Fibroblast of skin of scalp (primary cell): ENCODE measurements at places on chromosomes 3 and 15.

- DNase-seq, result peak; percentile 66
Measured at GRCh38 chr3:23263796-23264195, 60.7 kb downstream of the UBE2E2 start.

- DNase-seq, result peak; percentile 11
Measured at GRCh38 chr3:89138048-89138447, 30.6 kb downstream of the EPHA3 start.

- DNase-seq, result peak; percentile 14
Measured at GRCh38 chr3:143309705-143310104, 190.1 kb downstream of the CHST2 start.

DNA sequence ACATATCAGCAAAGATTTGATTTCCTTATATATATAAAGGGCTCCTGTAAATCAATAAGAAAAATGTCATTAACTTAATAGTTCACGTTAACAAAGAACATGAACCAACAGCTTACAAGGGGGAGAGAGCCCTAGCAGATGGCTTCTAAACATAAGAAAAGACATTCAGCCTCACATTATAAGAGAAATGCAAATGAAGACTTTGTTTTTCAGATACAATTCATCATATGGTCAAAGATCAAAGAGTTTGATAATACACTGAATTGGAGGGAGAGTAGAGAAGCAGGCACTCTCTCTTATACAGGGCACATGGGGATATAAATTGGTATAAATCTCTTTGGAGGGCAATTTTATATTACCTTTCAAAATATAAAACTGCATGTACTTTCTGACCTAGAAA, 21.1 kb downstream of the RBP2 start:
- DNase-seq, result no peak

- no peak for DNase-seq
Measured at GRCh38 chr3:129276385-129276784, 2.3 kb upstream of the HMCES start.

DNA sequence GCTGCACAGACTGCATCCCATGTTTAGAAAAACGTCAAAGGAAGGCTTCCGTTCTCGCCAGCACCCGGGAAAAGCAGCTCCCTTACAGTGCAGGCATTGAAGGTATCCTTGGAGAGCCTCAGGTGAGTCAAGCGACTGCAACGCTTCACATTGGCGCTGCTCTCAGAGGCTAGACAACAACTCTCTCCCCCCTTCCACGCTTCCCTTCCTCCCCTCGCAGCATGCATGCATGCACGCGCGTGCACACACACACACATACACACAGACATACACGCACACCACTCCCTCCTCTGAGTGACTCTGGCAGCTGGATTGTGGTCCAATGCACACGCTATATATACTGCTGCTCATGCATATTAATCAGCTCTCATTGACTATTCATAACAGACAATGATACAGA, 191.1 kb downstream of the PDZRN3 start:
- DNase-seq, result peak; percentile 44

- DNase-seq, result no peak
Measured at GRCh38 chr3:61347981-61348380, 96.7 kb upstream of the FHIT start.

- DNase-seq, result peak; percentile 22
Measured at GRCh38 chr3:117016378-117016777, 306.8 kb downstream of the TUSC7 start.

DNA sequence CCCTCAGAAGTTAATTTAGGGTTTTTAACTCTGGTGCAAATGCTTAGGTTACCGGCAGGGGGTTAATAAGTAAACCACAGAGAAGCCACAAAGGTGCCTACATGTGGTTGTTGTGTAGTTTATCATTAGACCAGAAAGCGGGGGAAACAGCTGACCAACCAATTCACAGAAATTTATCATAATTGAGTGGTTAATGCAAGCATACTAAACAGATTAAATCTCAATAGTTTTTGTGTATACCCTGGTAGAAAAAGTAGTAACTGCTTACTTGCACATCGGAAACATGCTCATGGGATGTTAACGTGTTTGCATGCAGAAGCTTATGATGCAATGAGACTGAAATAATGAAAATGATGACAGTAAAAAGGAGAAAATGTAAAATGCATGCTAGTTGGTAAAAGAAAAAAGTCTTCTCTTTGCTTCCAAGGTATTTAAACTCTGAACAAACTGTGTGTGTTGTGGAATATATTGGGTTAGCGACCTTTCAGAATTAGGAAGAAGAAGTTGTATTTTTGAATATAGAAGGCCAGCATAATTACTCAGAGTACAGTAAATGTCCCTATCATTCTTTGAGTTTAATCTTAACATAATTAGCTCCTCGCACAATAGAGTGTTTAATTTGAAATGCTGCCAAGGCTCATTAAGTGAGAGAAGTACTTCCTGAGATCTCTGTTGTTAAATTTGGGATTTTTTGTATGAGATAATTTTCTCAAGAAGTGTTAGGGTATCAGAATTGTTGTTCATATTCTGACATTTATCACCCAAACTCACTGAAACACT, 316.2 kb downstream of the PTPRG start:
- peak; percentile 43 for DNase-seq

- no peak for DNase-seq
Measured at GRCh38 chr3:143643905-143644304, 204.4 kb downstream of the SLC9A9 start.

DNA sequence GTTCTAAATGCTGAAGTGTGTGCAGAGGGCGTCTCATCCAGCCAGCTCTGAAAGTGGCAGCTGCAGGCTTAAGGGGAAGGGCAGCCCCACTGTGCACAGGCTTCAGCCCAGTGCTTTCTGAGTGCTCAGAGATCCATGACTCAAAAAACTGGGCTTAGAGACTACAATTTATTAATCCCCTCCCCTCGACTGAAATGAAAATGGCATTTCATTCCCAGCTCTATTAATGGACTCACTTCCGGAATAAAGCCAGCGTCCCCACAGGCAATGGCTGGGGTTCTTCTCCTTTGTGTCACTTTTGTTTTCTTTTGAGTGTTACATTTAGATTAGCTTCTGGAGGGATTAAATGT, 55.5 kb upstream of the PLXNA1 start:
- no peak for DNase-seq

GRCh38 chr3:80643421-80643820, 875.6 kb upstream of the ROBO1 start:
- no peak for DNase-seq

DNA sequence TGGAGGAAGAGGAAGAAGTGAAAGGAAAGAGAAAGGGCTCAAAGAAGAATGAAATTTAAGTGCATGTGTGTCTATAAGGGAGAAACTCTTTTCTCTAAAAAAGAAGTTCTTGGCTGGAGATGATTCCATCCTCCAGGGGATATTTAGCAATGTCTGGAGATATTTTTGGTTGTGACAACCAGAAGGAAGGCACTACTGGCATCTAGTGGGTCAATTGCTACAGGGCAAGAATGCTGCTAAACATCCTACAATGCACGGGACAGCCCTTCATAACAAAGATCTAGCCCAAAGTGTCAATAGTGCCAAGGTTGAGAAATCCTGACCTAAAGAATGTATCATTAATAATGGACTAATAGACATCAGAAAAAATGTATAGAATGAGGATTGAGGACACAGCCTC, 57.4 kb upstream of the ST3GAL6 start:
- peak; percentile 24 for DNase-seq

- peak; percentile 6 for DNase-seq
Measured at GRCh38 chr3:42979044-42979972, at the start of gene GASK1A. Gene GASK1A, plus strand, starts transcription at chr3:42979311. Its CDS starts 332 bp downstream, at chr3:42979643.

DNA sequence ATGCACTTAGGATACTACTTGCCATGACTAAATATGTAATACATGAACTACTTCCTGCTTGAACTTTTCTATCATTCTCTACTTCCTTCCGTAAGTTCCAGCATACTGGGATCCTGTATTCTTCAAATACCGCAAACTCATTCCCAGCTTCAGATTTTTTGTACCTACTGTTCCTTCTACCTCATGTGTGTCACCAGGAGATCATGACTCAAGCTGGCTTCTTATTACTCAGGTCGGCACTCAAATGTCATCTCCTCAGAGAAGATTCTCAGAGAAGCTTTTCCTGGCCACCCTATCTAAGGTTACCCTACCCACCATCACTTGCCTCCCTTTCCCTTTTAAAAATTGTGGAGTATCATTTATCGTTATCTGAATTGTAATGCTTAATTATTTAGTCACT, 66.7 kb downstream of the RFX7 start:
- DNase-seq, result no peak

GRCh38 chr15:100765467-100766241, 114.0 kb upstream of the ALDH1A3 start:
- no peak for DNase-seq

DNA sequence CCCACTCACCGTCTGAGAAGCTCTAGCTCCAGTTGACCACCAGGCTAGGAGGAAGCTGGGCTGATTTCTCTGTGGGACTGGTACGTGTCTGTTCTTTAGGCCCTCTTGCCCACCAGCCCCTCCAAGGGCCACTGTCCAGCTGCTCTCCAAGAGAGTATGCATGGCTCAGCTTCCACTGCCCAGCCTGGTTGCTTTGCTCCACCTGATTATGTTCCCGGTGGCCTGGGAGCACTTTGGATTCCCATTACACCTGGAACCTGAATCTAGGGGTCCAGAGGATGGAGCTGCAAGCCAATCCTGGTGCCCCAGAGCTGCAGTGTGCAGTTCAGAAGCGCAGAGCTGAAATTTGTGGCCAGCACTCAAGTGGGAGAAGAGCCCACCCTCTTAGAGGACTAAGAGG, 402.1 kb upstream of the CNTN6 start:
- no peak for DNase-seq

GRCh38 chr3:149019580-149019979, 28.2 kb downstream of the GYG1 start:
- no peak for DNase-seq

DNA sequence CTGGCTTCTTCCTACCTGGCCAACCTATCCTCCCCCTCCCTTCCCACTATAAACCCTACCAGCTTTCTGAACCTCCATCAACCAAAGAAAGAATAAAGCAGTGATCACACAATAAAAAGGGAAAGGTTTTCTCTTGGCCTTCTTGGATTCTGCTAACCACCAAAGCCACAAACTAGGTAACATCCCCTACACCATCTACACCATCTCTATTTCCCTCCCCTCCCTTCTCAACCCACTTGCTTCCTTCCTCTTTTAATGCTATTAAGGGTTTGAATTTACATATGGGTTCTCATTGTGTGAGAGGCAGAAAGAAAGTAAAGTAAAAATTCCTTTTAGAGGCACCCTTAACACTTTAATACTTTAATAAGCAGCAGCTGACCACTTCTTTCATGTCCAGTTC, 25.8 kb upstream of the RSL24D1 start:
- no peak for DNase-seq

DNA sequence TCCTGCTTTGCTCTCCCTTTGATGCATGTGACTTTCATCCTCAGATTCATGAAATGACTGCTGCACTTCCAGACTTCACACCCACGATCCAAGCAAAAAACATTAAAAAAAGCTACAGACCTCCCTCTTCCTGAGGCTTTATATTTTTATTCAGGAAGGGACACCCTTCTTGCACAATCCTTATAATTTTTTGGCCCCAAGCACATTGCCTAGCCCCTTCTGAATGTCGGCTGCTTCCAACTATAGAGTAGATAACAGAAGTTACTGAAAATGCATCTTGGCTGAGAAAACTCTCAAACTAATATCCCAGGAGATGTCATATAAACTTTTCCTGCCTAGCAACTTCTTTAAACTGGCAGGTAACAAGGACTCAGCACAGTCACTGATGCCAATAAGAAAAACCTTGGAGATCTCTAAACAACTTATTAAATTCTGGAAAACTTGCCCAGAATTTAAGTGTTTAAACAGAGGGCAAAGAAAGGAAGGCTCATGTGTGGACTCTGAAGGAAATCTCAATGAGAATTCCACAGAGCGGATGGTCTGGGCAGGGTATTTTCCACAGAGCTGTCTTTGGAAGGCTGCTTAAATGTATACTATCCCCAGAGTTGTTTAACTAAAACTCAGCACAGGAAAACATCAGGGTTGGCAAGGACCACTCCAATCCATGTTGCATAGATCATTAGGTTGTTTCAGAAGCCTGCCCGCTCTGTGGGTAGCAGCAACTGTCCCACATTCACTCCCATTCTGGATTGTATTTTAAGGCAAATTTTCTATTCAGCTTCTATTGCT, 746.8 kb upstream of the LMCD1 start:
- no peak for DNase-seq
